ENCODE measurements at places on chromosomes 13 and 19.

DNA sequence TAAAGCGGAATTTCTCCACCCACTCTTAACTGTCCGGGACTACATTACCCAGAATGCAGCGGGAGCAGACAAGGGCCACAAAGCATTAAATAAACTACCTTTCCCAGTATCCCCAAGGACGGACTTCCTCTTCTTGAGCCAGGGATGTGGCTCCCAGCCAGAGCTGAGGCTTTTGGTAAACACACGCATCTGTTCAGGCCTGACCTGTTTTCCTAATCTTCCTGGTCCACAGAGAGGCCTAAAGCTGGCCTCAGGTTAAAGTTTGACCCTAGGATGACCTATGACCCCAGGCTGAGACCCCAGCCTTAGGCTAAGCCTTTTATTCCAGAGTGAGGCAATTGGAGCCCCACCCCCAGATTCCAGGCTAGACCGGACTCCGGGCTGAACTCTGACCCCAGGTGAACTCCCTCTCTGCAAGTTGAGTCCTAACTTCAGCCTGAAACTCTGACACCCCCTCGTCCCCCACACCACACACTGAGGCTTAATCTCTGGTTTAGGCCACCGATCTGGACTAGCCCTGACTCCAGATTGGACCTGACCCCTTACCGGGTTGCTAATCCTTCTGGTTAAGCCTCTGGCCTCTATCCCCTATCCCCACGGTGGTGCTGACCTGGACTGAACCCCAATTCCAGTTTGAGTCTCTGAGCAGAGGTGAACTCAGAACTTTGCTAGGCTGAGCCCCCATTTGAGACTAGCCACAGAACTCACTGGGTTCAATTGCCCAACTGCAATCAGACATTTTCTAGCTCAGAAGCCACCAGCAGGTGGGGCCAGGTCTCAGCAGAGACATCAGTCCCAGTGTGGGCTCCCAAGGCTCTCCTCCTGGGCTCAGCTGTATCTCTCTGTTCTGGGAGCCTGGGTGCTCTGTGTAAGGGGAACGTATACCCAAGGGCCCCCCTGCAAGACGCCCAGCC lies 750 bp upstream of the GPR108 start:
- peak; percentile 71 for DNase-seq

GRCh38 chr13:106186366-106187030 lies 349.0 kb downstream of the EFNB2 start:
- no peak for DNase-seq

DNA sequence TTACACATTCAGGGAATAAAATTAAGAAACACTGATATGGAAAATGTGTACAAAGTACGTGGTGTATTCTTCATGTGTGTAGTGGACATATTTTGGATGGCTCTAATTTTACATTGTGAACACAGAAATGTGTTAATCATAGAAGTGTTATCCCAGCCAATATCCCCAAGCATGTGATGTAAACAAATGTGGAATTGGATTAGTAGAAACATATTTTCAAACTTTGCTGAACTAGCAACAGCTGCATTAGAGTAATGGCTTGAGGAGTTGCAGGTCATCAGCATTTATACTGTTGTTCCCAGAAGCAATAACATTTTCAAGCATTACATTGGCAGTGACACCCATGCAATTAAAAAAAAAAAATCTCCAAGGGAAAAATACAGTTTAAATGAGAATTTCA lies 600.6 kb downstream of the SLITRK1 start:
- DNase-seq = no peak

GRCh38 chr19:54586397-54586796 lies 7.0 kb upstream of the LILRA1 start:
- no peak for DNase-seq

DNA sequence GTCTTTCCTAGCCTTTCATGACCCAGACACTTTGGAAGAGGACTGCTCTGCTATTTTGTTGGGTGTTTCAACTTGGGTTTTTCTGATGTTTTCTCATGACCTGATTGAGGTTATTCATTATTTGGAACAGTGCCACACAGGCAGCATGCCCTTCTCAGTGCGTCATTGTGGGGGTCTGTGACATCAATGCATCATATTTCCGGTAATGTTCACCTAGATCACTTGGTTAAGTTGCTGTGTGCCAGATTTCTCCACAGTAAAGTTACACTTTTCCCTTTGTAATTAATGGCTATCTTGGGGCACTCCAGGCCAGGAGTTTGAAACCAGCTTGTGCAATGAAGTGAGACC lies 124.4 kb downstream of the SIPA1L3 start:
- no peak for DNase-seq

DNA sequence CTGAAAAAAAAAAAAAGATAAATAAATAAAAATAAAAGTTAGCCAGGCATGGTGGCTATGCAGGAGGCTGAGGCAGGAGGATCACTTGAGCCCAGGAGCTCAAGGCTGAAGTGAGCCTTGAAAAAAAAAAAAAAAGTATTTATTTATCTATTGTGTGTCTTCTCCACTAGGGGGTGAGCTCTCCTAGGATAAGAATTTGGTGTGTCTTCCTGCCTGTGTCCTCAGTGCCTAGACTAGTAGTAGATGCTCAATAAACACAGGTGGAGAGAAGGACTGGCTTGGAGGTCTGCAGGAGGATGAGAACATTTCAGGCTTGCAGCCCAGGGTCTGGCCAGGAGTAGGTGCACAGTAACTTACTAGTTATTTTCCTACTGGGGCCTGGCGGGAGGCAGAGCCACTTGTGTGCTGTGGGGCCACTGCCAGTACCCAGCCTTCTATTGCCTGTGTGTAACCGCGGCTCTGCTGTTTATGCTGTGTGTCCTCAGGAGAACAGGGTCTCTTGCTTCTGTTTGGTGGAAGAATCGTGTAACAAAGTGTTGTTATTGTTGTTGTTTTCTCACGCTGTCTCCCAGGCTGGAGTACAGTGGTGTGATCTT lies 5.4 kb downstream of the LMTK3 start:
- no peak for DNase-seq

DNA sequence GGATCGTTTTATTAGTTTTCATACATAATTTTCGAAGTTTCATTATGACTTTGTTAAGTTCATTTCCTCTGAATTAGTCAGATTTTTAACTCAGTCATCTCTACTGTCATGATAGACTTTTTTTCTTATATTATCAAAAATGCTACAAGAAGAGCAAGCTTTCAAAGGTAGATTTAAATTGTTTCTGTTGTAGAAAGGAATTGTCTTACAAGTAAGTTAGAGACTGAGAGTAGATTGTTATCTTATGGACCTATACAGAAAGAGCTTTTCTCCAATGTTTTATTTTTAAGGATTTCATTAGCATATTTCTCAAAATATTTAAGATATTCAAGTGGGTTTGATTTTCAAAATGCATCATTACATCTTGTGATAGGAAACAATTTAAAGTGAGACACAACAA lies 2.7 kb downstream of the MAB21L1 start:
- DNase-seq = no peak

DNA sequence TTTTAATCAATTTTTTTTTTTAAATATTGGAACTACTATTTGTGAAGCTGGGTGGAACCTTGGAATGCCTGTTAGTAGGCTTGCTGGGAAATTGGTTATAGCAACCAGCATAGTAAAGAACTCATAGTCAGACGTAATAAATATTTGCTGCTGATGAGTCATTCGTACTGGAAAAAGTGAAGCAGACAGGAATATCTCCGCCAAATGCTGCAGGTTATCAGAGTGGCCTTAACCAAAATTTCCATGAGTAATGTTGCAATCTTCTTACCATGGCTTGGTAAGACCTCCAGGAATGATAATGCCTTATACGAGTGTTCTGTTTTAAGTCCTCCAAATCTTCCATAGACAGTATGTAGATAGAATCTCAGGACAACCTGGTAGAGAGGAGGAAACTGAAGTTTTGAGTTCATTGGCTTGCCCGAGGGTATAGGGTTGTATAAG lies 34.2 kb downstream of the MBNL2 start:
- no peak for DNase-seq

GRCh38 chr19:33464733-33465115 lies 56.9 kb downstream of the PEPD start:
- DNase-seq = no peak

DNA sequence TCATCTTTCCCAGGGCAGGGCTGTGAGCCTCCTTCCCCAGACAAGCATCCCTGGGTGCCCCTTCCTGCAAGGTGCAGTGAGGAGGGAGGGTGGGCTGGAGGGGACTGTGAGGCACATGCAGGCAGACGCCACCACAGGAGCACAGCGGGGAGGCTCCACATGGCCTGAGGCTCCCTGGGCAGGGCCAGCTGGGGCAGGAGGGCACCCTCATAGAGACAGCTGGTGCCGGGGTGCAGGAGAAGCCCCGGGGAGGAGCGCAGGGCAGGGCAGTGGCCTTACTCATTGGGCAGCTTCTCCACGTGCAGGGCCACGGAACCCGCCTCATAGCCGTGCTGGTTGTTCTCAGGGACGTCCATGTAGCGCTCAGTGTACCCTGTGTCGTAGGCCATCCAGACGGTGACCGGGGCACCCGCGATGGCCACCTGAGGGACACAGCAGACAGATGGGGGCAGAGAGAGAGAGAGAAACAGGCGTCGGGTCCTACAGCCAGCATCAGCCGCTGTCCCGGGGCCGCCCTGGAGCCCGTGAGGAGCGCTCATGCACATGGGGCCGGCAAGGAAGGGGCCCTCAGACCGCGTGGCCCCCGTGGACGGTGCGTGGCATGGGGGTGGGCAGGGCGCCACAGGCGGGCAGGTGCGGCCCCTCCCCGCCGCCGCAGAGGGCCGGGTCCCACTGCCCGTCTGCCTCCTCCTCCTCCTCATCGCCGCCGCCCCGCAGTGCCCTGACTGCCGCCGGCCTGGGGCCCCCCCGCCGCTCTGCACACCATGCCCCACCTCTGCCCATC lies 12.5 kb upstream of the MYDGF start:
- no peak for DNase-seq

GRCh38 chr13:26707122-26708006 lies 53.2 kb downstream of the GPR12 start:
- peak; percentile 58 for DNase-seq

All from naive thymus-derived CD4-positive, alpha-beta T cell (primary cell).